ENCODE measurements at places on chromosomes 7 and 10.

- no peak for DNase-seq
These were observed 198.3 kb downstream of the PLXNA4 start for GRCh38 chr7:132377703-132378584.

DNA sequence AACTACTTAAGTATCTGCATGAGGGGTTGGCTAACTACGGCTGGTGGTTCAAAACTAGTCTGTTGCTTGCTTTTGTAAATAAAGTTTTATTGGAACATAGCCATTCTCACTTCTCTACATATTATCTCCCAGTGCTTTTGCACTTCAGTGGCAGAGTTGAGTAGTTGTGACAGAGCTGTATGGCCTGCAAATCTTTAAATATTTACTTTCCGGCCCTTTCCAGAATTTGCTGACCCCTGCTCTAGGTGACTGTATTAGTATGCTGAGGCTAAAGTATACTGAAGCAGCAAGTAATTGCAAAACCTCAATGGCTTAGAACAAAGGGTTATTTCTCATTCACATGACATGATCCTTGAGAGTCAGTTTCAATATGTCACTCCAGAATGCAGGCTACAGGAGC, 78.3 kb downstream of the OTUD1 start:
- no peak for DNase-seq

- DNase-seq, result no peak
These were observed 780.3 kb downstream of the SUGCT start for GRCh38 chr7:40915071-40915470.

- DNase-seq, result no peak
These were observed 343.9 kb downstream of the BMPER start for GRCh38 chr7:34249192-34249591.

GRCh38 chr7:38825721-38826440, 83.1 kb downstream of the VPS41 start:
- no peak for DNase-seq

DNA sequence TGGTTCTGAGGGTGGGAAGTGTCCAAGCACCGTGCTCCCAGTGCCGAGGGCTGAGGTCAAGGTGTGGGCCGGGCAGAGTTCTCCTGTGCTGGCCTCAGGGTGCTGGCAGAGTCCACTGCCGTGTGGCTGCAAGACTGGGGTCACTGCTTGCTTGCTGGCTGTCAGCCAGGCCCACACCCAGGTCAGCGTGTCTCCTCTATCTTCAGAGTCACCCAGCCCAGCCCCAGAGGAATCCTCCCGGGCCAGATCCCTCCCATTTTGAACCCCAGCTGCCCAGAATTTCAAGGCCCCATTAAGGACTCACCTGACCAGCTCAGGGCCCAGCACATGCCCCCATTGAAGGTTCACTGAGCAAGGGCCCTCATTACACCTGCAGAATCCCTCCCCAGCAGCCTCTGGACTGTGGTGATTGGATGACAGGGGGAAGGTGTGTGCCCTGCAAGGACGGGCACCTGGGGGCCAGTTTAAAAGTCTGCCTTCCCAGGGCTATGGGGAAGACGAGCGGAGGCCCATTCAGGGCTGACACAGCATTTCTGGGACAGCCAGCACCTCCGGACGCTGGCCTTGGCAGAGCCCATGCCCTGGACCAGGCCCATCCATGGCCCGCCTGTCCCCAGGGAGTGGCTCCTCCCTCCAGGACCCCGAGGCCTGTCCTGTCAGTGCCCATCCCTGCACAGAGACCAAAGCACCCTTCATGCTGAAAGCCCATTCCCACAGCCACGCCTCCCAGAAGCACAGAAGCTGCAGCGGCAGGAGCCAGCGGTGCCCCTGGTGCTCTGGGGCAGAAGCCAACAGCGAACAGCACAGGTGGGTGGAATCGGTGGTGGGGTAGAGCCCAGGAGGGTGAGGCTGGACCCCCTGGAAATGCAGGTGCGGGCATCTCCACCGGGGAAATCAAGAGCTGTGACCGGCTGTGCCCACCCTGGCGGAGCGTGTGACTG, 45.1 kb upstream of the PPP2R2D start:
- DNase-seq, result no peak
